Lung microvascular endothelial cell (primary cell): ENCODE measurements at places on chromosomes 7 and 10. TPM values are rescaled to one million over a fixed set of nuclear protein-coding genes. Genes with fewer than 3 reads are reported as not detected.
A peak's percentile ranks its signal among the peaks of the same experiment; 100 is the strongest.

DNA sequence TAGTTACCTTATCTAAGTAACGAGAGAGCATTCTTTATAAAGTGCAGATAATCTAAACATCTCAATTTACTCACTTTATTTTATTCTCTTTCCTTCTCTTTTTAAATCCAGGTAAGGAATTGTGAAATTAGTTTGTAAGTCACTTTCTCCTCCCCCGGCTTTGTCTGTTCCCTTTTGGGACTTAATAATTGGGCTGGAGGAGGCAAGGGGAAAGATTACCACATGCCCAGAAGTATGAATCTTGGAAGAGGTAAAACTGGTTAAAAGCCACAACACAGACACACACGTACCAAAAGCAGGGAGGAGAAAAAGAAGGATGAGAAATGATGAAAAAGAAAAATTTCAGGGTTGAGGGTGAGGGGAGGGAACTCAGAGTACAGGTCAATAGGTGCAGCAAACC lies 63.3 kb upstream of the LRRC17 start:
- no peak for DNase-seq

- no peak for DNase-seq
Measured at GRCh38 chr7:130444751-130445407, 4.1 kb upstream of the CEP41 start.

- DNase-seq, result peak; percentile 1
Measured at GRCh38 chr7:85521108-85521694, 334.3 kb upstream of the SEMA3D start.

DNA sequence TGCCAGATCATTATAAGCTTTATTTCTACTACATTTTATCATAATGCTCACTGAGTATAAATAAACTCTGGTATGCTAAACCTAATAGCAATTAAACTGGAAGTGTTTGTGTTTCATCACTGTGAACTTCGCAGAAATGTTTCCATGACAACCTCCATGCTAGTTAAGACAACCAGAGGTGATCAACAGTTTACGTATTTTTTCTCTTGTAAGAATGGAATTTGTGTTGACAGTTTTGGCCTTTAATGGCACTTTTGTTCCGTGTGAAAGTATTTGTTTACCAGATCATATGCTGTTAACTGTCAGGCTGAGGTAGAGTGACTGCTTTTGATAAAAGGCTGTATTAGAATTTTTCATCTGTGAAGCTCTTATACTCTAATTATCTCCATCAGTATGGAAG lies 212.1 kb upstream of the PPP1R3A start:
- peak; percentile 8 for DNase-seq

DNA sequence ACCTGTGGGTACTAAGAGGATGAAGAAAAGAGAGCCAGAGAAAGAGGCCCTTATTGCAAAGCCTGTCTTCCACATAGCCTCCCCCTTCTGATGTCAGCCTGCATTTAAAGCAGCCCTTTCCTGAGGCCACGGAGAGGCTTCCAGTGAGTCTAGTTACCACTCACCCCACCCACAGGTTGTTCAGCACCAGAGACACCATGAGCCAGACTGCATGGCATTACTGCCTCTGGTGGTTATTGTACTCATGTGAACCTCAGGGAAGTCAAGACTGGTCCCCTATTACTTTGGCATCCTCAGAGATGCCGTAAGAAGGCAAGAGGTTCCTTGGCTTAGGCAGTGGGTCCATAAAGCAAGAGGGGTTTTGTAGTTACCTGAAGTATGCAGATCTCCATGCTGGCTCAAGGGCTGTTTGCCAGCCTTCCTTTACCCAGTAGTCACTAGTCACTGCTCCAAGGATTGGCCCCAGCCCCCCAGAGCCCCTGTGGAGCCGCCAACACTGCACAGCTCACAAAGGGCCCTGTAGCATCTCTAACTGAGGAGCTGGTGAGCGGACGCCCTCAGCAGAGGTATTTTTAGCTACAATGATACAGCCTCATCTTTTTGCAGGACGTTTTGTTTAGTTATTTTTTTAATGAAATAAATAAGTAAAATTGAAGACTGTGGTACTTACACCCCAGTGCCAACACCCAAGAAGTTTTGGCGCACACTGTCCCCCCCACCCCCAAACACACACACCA lies 20.7 kb downstream of the LRRC4 start:
- no peak for DNase-seq

DNA sequence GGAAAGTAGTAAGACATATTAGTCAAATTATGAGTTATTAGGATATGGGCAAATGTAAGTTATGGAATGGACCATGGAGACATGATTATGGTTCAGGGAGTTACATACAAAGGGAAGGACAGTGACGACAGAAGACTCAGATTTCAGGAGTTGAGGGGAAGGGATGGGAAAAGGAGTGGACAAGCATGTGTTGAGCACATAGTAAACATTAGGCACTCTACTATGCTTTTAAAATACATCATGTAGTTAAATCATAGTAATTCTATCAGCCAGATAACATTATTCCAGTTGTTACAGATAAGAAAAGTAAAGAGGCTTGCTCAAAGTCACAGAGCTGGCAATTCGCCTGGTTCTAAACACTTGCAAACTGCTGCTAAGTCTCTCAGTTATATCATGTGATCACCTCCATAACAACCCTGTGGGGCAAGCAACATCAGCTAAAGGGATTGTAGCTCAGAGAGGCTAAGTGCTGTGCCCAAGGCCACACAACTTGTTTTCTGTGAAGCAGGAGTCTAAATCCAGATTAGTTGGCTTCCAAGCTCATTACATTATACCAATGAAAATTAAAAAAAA lies 115.2 kb upstream of the MDFIC start:
- no peak for DNase-seq

DNA sequence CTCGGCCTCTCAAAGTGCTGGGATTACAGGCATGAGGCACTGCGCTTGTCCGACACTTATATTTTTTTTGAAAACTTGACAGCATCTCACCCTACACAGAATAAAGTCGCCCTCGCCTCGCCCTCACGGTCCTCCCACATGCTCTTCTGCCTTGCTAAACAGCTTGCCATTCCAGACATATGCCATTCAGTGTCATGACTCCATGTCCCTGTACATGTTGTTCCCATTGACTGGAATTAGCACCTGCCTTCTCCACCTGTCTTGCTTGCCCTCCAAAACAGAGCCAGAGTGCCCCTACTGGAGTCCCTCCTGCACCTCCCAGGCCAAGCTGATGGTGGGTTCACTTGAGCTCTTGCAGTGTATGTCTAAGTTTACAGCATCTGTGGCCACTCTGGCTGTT lies 6.2 kb downstream of the NIPSNAP2 start:
- no peak for DNase-seq

DNA sequence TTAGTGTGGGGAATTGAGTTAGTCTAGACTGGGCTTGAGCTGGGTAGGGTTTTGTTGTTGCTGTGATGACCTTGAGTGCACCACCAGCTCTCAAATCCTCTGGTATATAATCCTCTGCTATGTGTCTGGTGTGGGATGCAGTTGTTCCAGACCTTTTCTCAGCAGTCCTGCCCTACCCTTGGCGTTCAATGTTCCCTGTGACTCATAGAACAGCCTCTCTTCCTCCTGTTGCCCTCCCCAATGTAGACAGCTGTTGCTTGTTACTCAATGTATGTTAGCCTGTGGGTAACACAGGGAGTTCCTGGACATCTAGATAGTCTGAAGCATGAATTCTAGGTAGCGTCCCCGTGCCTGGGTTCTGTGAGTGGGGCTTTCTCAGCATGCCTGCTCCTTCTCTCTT lies 19.8 kb downstream of the ACBD7 start:
- DNase-seq, result no peak

- DNase-seq, result no peak
Measured at GRCh38 chr7:12130609-12131008, 80.5 kb upstream of the TMEM106B start.

DNA sequence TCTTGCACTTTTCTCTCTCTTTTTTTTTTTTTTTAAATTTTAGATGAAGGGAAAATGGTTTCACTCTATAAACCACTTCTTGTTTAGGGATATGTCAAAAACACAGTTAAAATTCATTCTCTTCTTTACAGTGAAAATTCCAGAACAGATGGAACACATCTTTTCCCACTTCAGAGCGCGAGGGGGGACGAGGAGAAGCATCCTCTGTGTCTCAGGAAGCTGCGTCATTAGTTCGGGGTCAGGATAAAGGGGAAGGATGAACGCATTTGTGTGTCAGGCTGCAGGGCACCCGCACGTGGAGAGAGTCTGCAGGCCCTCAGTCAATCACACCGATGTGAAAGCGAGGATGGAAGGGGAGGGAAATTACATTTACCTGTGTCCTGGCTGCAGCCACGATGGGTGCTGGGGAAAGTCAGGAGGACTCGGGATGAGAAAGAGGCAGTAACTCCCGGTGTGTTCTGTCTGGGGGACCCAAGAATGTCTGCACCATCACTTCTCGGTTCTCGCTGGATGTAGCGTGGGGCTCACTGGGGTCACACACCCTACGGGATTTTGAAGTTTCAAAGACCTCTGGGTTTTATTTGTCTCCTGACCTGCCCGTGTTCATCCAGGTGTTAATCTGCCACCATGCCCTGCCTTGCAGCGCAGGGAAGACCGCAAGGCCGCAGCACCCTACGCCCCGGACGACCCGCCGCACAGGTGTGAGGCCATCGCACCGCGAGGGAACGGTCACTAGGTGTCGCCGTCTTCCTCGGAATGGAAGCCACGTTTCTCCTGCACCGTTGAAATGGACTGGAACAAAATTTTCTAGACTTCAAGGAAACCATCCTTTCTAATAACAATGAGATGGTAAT lies 66.7 kb upstream of the PITRM1 start:
- peak; percentile 89 for DNase-seq

DNA sequence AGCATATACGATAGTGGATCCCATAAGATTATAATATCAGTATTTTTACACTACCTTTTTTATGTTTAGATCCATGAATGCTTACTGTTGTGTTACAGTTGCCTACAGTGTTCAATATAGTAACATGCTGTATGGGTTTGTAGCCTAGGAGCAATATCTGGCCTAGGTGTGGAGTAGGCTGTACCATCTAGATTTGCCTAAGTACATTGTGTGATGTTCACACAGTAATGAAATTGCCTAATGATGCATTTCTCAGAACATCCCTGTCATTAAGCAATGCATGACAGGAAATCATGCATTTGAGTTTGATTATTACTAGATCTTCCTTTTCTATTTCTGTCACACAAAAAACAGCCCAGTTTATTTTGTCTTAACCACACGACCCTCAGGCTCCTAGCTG lies 14.5 kb downstream of the CBX3 start:
- DNase-seq, result no peak

- DNase-seq, result no peak
Measured at GRCh38 chr7:142571581-142571980, 177.7 kb upstream of the PRSS1 start.

PLEKHS1 gene
- not detected in 2 replicates for total RNA-seq

SLC25A28 gene
- total RNA-seq, result 8.3 and 11.1 TPM in 2 replicates

ENKUR gene
- 0.20 and 0.44 TPM in 2 replicates for total RNA-seq

DGKI gene
- total RNA-seq, result 1.1 and 2.6 TPM in 2 replicates
